ENCODE measurements at places on chromosomes 1 and 21. TPM values are rescaled to one million over a fixed set of nuclear protein-coding genes. Genes with fewer than 3 reads are reported as not detected.

Gene S100A14
- not detected for total RNA-seq

GRCh38 chr1:211382714-211383480 is 56.3 kb downstream of the TRAF5 start:
- peak; percentile 97 for DNase-seq
- peak overlapping the region; percentile 99 for H3K27ac ChIP-seq

Gene LCE1A
- not detected for total RNA-seq

- H3K36me3 ChIP-seq, result peaks cover 8% of the 10 kb centered on the region
- H3K4me3 ChIP-seq, result no peak overlapping the region
- H3K27me3 ChIP-seq, result no peaks in the 10 kb centered on the region
- no peak for DNase-seq
- no peak overlapping the region for H3K27ac ChIP-seq
- H3K4me1 ChIP-seq, result peaks cover 40% of the 10 kb centered on the region
Observed at GRCh38 chr1:246607462-246607861, 41.2 kb downstream of the CNST start.

DNA sequence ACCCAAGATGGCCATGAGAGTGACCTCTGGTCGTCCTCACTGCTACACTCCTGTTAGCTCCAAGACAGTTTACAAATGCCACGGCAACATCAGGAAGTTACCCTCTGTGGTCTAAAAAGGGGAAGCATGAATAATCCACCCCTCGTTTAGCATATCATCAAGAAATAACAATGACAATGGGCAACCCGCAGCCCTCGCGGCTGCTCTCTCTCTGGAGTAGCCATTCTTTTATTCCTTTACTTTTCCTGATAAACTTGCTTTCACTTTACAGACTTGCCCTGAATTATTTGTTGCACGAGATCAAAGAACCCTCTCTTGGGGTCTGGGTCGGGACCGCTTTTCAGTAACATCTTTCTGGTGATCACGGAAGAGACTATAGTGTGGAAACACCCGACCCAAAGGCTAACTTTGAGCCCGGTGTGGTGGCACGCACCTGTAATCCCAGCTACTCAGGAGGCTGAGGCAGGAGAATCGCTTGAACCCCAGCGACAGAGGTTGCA is 19.8 kb upstream of the COX20 start:
- DNase-seq, result no peak
- H3K4me1 ChIP-seq, result peaks cover 4% of the 10 kb centered on the region
- peaks cover 14% of the 10 kb centered on the region for H3K27me3 ChIP-seq
- H3K4me3 ChIP-seq, result peak overlapping the region; percentile 30
